ENCODE measurements at places on chromosomes 7 and 10.

- DNase-seq: no peak
These were observed 133.2 kb downstream of the NRP1 start for GRCh38 chr10:33201056-33201780.

DNA sequence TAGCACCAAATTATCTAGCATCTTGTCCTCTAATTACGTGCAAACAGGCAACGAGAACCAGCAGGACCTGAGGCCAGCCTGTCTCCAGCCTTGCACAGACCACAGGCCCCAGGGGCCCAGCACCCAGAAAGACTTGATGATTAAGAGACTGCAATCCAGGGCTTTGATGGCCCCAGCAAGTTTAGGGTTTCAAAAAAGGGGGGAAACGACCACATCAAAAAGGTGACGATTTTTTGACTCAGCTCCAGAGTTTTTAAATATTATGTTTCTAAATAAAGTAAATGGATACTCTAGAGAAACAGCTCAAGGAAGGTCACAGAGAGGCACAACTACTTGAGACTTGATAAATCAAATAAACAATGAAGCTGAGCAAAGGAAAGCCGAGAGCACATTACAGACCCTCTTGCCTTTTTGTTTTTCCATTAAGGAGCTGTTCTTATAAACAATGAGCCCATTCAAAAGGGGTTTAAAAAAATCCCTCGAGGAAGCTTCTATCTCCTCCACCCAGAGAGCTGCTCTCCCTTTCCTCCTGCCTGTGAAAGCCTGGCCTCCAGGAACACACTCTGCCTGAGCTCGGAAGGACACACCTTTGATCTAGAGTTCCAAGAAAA is 44.1 kb downstream of the GLI3 start:
- DNase-seq: peak; percentile 24

DNA sequence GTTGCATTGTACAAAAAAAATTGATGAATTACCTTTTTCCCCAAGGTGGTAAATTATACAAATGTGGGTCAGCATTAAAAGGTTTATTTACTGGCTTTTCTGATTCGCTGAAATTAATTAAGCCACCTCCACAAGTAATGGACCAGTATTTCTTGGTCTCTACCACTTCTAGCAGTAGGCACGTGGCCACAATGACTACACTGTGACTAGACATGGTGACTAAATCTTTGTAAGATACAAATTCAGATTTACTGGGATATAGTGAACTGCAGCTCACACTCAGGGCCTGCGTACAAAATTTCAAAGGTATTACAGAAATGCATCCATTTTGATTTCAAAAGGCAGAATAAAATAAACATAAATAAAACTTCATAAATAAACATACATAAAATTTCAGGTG is 10.9 kb downstream of the HPSE2 start:
- DNase-seq: no peak

GRCh38 chr10:112559349-112559748 is 112.3 kb downstream of the VTI1A start:
- no peak for DNase-seq

DNA sequence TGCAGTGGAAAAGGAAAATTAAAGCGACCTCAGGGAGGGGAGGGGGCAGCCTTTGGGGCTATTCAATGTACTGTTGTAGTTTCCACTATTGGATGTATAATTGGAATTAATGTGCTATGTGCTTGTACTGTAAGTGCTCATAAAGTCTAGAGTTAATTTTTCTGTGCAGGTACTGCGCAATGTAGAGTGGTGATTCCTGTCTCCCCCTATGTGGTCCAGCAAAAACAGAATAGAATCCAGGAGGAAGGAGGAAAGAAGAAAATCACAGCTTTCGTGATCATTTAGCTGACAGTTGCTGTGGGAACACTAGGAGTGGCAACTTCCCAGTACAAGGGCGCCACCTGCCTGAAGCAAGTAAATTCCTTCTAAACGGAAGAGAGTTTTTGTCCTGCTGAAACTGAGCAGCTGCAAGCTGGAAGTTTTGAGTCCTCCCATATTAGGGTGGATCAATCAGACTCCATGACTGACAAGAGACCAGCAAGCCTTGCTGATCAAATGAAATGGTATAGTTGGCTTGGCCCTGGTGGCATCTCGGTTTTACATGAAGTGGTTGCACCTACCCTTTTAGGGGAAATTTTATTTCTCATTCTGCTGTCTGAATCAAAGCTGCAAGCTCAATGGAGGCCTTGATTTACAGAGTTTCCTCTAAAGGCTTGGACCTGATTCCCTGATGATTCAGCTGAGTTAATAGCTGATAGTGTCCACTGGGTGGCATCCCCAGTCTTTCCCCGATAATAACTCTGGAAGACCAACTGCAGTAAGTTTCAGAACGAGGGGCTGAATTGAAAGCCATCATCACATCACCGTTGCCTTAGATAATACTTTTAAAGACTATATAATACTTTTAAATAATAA is 299.8 kb downstream of the HGF start:
- DNase-seq: peak; percentile 50

DNA sequence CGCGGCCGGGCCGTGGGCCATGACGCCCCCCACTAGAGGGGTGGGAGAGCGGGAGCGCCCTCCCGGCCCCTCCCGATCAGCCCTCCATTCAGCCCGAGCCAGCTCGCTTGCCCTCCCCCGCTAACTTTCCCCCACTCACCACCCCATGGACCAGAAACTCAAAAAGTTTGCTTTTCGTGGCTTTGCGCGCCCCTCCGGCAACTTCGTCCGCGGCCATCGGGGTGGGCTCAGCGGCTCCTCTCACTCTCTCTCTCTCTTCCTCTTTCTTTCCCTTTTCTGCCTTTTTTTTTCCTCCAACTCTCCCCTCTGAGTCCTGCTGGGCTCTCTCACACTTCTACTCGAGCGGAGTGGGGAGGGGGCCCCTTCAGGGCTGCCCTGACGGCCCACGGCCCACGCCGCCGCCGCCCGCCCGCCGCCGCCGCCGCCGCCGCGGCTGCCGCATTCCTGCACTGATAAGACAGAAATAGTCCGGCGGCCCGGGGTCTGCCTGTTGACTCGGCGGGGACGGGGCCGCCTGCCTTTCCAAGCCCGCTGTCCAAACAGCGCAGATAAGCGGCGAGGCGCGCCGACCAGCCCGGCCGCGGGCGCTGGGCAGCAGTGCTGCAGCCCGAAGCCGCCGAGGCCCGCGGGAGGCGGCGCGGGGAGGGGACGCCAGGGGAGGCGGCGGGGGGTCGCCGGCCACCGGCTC is at the start of gene SMARCD3:
TSS of gene SMARCD3 (minus strand) at position 349 of the 688 bp plus-strand sequence. CDS start at position 217, 132 bp downstream.
- DNase-seq: peak; percentile 70

GRCh38 chr7:64559206-64559605 is 3.7 kb downstream of the ZNF680 start:
- no peak for DNase-seq

- DNase-seq: no peak
These were observed 82.3 kb downstream of the PRKAG2 start for GRCh38 chr7:151794508-151795167.

GRCh38 chr7:69656890-69657289 is 58.6 kb downstream of the AUTS2 start:
- DNase-seq: no peak

- no peak for DNase-seq
These were observed 45.6 kb upstream of the TAS2R16 start for GRCh38 chr7:123041101-123041500.

- DNase-seq: no peak
These were observed 115.5 kb downstream of the PHTF2 start for GRCh38 chr7:77913977-77914607.

- DNase-seq: no peak
These were observed 39.7 kb downstream of the ODAD2 start for GRCh38 chr10:27959093-27959715.

- DNase-seq: no peak
These were observed 974.6 kb upstream of the CELF2 start for GRCh38 chr10:10043083-10043482.

DNA sequence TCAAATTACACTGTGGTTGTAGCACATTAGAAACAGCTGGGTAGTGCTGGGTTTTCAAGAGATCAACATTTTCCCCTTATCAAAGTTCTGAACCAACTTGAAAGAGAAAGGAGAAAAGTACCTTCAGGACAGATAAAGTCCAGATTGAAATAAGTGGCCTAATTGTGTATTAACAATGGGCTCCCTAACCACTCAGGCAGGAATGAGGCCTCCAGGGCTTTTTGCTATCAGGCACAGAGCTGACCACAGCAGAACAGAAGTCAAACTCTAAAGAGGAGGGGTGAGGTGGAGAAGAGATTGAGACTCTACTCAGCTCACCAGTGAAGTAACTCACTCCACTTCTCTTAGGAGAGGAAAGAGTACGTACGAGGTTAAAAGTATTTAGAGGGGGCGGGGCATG is 394.1 kb upstream of the PHF14 start:
- DNase-seq: no peak

- DNase-seq: no peak
These were observed 88.9 kb upstream of the MKX start for GRCh38 chr10:27834476-27834875.

DNA sequence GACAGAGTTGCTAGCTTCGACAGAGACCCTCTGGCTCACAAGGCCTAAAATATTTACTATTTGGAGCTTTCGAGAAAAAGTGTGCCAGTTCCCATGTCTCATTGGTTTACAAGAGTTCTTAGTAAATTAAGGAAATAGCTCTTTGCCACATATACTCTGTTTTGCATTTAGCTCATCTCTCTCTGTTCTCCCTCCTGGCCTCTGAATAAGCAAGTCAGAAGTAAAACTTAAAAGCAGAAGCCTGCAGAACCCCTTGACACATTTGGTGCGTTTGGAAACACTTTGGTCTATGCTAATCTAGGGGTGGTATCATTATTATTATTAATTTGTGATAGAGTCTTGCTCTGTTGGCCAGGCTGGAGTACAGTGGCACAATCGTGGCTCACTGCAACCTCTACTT is 6.4 kb downstream of the CARD11 start:
- no peak for DNase-seq

DNA sequence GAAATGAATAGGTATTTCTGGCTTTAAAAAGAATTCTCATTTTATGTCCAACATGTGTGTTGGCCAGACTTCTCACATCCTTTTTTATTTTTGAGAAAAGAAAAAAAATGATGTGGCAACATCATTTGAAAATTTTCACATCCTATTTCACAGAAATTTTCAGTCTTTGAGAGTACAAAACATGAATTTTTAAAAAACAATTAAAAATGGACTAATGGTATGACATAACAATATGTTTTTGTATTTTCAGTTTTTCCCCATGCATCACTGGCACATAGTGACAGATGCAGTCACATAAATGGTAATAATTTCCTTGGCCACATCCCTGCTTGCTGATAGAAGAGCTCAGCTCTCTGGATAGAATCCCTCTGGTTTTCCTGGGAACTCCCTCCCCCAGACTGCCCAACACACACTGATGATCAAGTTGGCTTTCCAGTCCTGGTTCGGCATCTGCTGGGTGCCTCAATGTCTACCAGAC is 188.5 kb upstream of the AGR3 start:
- no peak for DNase-seq

GRCh38 chr7:146355216-146355615 is 238.6 kb downstream of the CNTNAP2 start:
- no peak for DNase-seq

DNA sequence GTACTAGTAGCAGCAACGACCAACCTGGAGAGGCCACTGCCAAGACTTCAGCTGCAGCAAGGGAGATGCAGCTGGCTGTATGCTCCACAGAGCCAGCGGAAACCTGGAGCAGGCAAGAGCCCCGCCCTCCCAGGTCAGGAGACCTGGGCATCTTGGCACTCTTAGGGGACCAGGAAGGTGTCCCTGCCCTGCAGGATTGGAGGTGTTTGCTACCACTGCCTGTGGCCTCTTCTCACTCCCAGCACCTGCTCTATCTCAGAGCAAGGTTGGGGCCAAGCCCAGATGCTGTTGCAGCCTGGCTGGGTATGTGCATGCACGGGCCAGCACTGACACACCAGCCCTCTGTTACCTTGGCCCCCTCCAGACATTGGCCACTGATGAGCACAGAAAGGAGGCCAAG is 1512.8 kb downstream of the REEP3 start:
- DNase-seq: no peak

DNA sequence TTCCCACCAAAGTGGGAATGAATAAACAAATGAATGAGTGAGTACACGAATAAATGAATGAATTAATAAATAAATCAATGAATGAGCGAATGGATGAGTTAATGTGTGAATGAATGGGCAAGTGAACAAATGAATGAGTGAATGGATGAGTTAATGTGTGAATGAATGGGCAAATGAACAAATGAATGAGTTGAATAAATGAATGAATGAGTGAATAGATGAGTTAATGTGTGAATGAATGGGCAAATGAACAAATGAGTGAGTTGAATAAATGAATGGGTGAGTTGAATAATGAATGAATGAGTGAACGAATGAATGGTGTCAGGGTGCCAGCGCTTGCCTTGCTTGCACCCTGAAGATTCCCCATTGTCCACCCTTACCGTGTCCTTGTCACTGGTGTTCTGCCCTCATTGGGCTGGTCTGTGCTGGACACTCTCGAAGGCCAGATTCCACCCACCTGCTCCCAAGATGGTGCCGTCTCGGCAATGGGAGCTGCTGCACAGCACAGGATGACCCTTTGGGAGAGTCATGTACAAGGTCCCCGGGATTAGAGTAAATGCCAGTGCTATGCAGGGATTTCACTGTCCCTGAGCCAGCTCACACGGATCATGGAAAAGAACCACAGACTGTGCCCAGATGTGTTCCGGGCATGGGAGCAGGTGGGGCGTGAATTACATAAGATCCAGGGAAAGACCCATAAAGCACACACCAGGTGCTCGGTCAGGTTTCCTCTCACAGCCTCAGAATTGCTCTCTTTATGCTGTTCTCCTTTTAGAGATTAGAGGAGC is 83.2 kb downstream of the CAMK1D start:
- no peak for DNase-seq

- DNase-seq: no peak
These were observed 43.6 kb upstream of the IL6 start for GRCh38 chr7:22683379-22683778.

DNA sequence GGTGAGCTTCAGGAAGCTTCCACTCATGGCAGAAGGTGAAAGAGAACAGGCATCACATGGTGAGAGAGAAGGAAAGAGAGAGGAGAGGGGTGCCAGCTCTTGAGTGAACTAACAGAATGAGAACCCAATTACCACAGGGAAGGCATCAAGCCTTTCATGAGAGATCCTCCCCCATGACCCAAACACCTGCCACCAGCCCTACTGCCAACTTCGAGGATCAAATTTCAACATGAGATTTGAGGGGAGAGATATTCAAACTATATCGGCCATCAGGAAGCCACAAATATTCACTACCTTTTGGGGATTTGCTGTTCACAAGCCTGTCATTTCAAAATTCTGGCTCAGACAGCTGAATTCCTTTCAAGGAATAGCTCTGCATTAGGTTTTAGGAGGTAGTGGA is 39.9 kb upstream of the SMNDC1 start:
- DNase-seq: no peak

DNA sequence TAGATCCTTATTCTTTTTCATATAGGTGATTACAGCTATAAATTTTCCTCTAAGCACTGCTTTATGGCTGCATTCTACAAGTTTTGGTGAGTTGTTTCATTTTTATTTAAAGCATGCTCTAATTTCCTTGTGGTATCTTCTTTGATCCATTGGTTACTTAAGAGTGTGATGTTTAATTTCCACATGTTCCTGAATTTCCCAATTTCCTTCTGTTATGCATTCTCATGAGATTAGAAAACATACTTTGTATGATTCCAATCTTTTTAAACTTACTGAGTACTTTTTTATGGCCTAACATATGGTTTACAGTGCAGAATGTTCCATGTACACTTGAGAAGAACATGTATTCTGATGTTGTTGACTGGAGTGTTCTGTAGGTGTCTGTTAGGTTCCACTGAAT is 53.4 kb downstream of the MYL10 start:
- DNase-seq: no peak

Data from DND-41 (cell line).